Activated CD4-positive, CD25-positive, alpha-beta regulatory T cell (primary cell): ENCODE measurements at places on chromosomes 1 and 21.

- no peak for DNase-seq
These were observed 22.6 kb downstream of the KCNK1 start for GRCh38 chr1:233636503-233636877.

DNA sequence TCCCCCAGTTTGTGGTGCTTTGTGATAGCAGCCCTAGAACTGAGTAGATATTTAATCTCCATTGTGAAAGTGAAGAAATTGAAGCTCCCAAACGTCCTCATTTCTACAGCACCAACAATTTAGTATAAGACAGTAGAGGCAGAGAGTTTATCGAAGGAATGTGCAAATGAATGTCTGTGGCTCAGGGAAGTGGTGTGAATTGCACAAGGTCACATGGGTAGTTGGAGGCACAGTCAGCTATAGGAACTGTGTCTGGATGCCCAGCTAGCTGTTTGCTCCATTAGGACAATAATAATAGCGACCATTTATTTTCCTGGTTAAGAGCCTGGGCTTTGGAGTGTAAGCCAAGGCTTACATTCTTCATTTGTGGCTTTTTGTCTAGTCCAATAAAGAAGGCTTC, 144.4 kb upstream of the USP24 start:
- DNase-seq = no peak

DNA sequence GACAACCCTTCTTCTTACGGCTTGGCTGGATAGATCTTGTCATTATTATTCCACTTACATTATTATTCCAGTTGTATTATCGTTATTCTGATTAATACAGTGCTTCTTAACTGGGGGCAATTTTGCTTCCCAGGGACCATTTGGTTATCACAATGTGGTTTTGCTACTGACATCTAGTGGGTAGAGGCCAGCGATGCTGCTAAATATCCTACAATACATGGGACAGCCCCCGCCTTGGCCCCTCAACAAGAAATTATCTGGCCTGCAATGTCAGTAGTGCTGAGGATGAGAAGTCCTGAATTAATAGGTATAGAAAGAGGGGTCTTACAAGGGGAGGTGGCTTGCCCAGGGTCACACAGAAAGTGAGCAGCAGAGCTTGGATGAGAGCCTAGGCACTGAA, 105.6 kb downstream of the PTPRU start:
- DNase-seq = no peak

- DNase-seq = no peak
These were observed 22.0 kb upstream of the AIM2 start for GRCh38 chr1:159098596-159098995.

GRCh38 chr1:11648732-11649158, 5.5 kb downstream of the FBXO2 start:
- no peak for DNase-seq
